BJ (cell line): ENCODE measurements at places on chromosomes 12 and 14.
A peak's percentile ranks its signal among the peaks of the same experiment; 100 is the strongest.

DNA sequence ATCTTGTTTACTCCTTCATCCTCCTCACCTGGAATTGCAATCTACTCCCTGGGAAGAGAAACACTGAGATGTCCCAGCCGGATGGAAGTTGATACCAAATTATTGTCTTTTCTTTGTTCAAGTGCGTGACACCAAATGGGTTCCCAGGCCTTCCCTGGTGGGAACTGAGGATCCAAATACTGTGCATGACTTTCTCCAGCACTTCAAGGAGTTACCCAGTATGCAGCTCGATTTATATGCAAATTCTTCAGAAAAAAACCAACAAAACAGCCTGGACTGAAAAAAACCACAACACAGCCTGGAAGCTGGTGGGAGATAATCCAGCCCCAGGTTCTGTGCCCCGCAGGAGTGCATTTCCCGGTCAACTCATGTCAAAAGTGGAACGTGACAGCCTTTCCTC is 310.6 kb downstream of the GLT1D1 start:
- no peak for DNase-seq

DNA sequence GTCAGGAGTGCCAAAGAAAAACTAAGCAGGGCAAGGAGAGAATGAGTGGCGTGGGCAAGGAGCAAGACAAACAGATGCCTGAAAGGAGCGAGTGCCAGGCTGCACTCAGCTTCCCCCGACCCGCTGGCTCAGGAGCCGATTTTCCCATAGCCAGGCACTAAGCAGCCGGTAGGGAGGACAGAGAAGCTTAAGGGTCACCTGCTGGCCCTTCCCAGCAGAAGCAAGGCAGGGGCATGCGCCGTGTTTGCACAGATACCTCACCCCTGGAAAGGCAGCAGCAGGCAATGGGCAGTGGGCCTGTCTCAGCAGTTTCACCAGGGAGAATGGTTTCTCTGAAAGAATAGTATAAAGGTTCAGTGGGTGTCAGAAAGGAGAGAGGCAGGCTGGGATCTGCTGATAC is 104.9 kb upstream of the FKBP4 start:
- DNase-seq, result no peak

DNA sequence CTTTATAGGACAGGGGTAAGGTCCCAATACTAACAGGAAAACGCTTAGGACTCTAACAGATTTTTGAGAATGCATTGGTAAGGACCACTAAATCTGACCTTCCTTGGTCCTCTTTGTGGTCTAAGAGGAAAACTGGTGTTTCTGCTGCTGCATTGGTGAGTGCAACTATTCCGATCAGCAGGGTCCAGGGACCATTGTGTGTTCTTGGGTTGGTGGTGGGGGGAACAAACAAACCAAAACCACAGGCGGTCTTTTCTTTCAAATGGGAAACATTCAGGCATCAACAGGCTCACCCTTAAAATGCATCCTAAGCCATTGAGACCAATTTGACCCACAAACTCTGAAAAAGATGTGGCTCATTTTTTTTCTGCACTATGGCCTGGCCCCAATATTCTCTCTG is 20.7 kb downstream of the EPYC start:
- no peak for DNase-seq

- DNase-seq, result no peak
Measured at GRCh38 chr14:76901171-76902055, 75.2 kb downstream of the LRRC74A start.

- DNase-seq, result no peak
Measured at GRCh38 chr12:107436836-107437235, 248.8 kb upstream of the PWP1 start.

GRCh38 chr14:103716091-103716801 is 636 bp downstream of the ZFYVE21 start:
- DNase-seq, result no peak

DNA sequence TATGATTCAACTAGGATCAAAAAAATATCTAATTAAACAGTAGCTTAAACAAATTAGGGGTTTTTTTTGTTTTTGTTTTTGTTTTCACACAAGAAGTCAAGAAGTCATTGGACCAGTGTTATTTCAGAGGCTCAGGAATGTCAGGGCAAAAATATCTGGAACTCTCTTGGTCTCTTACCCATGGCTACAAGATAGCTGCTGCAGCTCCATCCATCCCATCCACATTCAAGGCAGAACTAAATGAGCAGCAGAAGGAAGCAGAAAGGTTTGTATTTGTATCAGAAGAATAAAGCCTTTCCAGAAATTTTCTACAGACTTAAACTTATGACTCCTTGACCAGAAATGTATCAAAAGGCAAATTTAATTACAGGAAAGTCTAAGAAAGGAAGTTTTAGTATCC is 33.8 kb upstream of the BCL2L14 start:
- no peak for DNase-seq

GRCh38 chr12:96400631-96401075 is 414 bp upstream of the CDK17 start:
- DNase-seq, result no peak

DNA sequence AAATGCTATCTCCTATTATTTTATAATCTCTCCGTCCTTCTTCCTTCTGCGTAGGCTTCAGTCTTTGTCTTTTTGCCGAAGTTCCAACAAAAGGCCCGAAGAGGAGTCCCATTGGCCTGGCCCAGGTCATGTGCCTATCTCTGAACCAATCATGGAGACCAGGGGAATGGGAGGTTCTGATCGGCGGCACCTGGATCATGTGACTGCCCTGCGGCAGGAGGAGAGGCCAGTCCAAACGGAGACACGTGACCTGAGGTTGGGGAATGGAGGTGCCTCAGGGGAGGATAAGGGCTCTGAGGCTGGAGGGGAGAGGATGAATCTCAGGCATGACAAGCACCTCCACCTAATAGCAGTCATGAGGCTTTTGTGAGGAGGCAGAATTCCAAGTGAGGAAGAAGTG is 86.0 kb downstream of the AACS start:
- no peak for DNase-seq

DNA sequence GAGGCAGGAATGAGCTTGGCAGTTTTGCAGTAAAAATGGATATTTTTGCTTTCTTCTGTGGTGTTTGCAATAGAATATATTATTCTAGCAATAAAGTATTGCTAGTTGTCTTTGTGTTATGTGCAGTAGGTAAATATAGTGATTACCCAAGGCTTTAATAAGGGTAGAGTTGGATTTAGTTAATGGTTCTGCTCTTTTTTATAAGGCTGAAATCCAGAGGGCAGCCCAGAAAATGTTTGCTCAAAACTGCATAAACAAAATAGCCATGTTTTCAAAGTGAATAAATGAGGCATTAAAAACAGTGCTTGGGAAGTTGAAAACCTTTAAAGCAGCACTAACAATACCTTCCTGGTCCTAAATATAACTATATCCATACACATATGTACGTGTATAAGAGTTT is 162.4 kb downstream of the SLC5A8 start:
- no peak for DNase-seq

DNA sequence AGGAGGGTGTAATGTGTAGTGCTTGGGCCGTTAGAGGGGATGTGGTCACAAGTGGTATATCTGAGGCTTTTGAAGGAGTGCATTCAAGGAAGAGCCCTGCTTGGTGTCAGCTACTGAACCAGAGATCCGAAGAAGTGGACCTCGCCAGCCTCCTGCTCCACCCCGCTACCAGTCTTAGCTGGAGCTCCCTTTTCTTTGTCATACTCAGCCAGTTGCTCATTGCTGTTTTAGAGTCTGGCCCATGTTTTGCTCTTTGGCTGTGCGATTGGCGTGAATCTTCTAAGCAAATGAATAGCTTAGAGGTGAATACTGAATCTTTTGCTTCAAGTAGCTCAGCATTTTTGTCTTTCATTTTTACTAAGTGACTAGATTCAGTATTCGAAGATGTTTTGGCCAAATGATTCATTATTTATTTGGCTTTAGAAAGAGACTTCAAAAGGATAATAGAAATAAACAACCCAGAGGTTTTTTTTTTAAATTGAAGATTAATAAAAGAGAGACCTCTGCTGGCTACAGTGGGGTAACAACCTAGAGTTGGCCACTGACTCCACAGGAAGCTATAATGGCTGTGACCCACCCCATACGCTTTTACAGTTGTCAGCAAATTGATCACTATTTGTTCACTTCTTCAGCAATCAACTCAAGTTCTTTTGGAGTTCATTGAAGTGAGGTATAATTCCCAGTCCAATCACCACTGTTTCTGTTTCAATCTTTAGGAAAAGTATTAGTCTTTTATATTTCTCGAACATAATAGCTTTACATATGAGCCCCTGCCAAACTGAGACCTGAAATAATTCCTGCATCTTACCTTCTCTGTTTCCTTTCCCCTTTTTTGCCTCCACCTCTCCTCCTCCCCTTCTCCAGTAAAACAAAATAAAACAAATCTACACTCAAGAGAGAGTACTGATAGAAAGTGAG is 19.9 kb downstream of the CDKN1B start:
- peak; percentile 59 for DNase-seq

GRCh38 chr12:119180380-119181040 is 1.8 kb downstream of the HSPB8 start:
- DNase-seq, result no peak

GRCh38 chr12:69694123-69694522 is 5.0 kb downstream of the BEST3 start:
- DNase-seq, result no peak

- DNase-seq, result no peak
Measured at GRCh38 chr14:36717363-36717762, 55.7 kb downstream of the PAX9 start.

DNA sequence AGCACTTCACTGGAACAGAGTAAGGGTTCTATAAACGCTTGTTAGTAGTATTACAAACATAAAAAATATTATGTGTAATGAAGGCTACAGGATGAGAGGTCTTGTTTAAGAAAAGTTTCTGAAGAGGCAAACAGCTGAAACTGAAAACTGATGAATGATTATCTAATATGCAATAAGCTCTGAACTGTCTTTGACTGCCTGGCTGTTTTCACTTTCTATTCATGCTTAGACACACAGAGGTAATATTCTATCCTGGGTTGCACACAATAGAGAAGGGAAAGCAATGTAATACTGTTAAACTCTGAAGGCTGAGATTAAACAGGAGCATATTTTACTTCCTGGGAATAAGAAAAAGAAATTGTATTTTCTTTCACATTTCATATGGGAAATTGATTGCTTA is 251.3 kb downstream of the ALX1 start:
- DNase-seq, result no peak

DNA sequence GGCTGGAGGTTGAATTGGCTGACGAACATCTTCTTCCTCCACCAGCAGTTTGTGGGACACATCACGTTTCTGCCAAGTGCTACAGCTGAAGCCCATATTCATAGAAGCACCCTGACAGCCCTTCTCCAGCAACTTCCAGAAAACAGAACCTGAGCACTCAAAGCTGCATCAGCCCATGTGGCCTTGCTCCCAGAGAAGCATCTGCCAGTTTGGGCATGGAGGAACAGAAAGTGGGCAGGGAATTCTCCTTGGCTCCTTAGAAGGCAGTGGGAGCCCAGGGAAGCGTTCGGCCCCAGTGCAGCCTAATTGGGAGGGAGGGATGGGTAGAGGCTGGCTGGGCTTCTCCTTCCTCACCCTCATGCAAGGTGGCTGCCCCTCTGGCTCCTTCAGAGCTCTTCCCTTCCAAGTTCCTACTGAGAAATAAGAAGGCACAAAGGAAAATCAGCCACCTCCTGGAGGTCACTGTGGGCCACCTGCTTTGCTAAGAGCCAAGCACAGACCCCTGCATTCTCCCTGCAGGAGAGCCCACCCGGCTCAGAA is 4.1 kb upstream of the NGB start:
- no peak for DNase-seq

DNA sequence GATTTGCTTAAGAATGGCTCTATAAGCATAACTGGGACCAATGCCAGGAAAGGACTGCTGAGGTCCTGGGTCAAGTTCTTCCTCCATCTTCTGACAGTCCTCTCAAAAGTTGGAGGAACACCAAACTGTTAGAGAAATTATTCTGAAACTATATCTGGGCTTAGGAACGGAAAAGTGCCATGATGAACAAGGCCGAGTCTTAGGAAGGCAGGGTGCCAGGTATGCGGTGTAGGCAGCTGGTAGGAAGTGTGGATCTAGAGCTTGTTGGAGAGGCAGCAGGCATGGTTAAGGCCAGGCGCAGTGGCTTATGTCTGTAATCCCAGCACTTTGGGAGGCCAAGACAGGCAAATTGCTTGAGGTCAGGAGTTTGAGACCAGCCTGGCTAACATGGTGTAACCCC is 7.7 kb downstream of the GNPTAB start:
- DNase-seq, result no peak

GRCh38 chr12:108810636-108811035 is 46.7 kb downstream of the SSH1 start:
- DNase-seq, result no peak

DNA sequence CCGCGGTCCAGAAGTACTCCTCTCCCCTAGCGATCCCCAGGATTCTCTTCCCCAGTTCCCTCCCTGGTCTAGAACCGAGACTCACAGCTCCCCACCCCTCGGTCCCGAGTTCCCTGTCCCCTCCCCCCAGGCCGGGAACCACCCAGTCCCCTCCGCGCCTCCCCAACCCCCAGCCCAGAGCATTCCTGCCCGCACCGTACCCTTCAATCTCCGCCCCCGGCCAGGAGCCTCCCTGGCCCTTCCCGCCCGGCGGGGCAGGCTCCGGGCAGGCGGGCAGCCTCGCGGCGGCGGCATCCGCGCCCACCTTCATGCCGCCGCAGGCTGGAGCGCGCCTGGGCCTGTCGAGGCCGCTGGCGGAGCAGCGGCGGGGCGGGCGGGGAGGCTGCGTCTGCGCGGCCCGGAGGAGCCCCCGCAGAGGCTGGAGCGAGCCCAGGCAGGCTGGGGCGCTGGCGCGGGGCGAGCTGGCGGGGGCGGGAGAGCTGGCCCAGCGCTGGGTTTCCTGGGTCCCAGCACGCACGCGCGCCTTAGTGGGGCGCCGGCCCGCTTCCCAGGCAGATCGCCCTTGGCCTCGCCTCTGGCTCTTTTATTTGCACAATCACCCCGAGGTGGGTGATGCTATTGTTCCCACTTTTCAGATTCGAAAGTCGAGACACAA is 22.2 kb upstream of the GPR132 start:
- DNase-seq, result no peak

DNA sequence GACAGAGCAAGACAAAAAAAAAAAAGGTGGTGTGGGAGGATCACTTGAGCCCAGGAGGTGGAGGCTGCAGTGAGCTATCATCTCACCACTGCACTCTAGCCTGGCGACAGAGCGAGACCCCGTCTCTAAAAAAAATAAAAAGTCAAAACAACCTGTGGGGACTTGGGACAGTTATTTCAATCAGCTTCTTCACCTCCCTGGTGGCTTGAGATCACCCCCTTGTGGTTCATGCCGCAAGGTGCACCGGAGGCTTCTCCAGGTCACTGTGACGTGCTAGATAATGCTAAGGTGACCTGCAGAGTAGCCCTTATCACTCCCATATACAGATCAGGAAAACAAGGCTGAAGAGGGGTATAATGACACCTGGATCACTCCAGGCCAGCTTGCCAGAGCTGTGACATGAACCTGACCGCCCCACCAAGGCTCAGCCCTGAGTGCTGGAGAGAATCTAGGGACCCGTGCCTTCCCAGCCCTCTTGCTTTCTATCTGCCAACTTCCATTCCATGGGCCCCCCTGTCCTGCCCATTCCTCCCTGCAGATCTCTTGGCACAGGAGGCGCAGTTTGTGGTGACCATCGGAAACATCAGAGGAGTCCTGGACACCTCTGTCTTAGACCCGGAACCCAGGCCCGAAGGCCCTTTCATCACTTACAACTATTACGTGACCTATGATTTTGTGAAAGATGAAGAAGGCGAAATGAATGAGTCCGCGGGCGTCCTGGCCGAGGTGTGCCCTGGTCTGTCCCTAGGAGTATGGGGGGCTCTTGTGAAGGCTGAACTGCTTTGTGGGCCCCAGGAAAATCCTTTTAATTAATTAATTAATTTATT is 8.1 kb downstream of the LRRC43 start:
- DNase-seq, result no peak

- DNase-seq, result no peak
Measured at GRCh38 chr12:81942594-81942993, 183.4 kb upstream of the PPFIA2 start.
